CD4-positive, alpha-beta memory T cell (primary cell): ENCODE measurements at places on chromosomes 1 and 21.
A peak's percentile ranks its signal among the peaks of the same experiment; 100 is the strongest.

- DNase-seq: peak; percentile 70
Observed at GRCh38 chr1:8182034-8182761, 135.7 kb upstream of the SLC45A1 start.

GRCh38 chr1:205812271-205812877 is 624 bp downstream of the SLC41A1 start:
- DNase-seq: no peak

DNA sequence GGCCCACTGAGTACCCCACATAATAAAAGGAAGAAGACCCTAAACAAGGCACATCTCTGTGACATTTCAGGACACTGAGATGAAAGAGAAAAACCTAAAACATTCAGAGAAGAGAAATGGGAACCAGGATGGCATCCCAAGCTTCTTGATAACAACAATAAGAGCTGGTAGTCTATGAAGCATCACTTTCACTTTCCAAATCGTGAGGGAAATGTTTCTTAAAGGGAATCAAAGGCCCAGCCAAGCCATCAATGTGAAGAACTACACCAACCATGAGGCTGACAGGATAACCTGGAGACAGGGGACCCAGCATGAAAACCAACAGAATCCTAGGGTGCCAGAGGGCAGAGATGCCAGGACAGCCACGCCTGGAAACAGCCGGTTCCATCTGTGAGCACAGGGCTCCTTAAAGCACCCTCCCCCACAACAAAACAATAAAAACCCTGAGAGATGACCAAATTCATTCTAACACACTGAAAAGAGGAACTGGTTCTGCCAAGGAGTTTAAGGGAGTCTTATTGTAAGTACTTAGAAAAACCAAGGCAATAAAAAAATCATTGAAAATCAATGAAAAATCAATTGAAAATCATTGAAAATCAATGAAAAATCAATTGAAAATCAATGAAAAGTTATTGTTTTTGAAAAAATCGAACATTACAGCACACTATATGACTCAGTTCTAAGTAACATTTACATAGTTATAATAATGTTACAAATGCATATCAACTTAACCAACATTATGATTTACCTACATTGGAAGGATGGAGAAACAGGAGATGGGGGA is 141.5 kb upstream of the ERG start:
- no peak for DNase-seq

DNA sequence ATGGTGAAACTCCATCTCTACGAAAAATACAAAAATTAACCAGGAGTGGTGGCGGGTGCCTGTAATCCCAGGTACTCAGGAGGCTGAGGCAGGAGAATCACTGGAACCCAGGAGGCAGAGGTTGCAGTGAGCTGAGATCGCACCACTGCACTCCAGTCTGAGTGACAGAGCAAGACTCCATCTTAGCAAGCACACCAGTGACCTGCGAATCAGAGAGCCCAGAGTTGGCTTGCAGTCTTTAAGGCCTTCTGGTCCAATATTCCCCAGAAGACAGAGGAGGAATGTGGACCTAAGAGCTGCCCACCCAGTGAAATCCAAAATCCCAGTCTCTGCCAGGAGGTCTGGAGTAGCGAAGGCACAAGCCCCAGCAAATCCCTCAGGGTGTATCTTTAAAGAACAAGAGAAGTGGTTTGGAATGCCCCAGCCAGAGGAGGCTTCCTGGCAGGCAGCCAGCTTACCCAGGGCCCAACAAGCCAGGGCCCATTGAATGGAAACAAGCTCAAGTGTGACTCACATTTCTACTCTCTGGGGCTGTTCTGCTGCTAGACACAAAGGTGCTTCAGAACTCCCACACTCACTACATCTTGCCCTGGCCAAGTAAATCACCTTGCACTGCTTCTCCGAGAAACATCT is 23.9 kb downstream of the GPR161 start:
- no peak for DNase-seq

DNA sequence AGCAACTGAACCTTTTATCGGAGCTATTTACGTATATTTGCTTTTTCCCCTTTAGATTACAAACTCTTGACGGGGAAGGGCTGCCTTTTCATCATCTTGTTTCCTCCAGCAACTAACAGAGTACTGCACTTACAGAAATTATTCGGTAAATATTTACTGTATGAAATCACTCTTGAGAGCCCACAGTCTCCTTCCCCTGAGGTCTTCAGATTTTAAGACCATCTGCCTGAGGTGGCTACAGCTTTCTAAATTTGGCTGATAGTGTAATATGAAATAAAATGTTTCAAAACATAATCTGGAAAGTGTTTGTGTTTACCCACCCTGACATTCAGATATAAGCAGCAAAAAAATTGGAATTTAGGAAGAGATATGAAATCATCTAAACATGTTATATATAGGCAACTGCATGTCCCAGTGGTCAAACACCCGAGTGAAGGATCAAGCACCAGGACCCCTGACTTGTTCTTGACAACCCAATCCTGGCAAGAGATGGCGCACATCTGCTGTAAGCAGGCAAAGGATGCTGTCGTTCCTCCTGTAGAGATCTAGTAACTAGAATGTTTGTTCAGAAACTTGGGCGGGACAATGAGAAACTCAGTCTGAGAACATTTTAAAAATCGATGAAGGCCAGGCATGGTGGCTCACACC is 60.9 kb downstream of the SIPA1L2 start:
- no peak for DNase-seq

DNA sequence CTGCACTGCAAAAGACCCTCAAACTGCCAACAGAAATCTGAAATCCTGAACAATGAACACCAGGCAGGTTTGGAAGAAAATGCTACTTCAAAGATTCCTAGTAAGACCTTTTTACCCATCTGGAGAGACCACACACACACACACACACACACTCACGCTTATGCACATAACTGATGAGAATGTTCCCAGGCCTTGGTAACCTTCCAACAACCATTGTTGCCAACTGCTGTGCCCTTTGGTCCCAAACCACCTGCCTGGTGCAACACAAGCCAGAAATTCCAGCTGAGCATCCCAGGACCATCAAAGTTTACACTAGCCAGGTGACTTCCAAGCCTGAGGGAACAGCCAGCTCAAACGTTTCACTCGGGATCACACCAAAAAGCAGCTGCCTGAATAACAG is 56.9 kb downstream of the SEC16B start:
- DNase-seq: no peak
